Activated naive CD4-positive, alpha-beta T cell (primary cell): ENCODE measurements at places on chromosomes 5 and 9.

GRCh38 chr5:65760504-65761275 lies 38.7 kb downstream of the NLN start:
- DNase-seq = no peak

- DNase-seq = no peak
These were observed 48.9 kb downstream of the MED27 start for GRCh38 chr9:132030626-132031325.

DNA sequence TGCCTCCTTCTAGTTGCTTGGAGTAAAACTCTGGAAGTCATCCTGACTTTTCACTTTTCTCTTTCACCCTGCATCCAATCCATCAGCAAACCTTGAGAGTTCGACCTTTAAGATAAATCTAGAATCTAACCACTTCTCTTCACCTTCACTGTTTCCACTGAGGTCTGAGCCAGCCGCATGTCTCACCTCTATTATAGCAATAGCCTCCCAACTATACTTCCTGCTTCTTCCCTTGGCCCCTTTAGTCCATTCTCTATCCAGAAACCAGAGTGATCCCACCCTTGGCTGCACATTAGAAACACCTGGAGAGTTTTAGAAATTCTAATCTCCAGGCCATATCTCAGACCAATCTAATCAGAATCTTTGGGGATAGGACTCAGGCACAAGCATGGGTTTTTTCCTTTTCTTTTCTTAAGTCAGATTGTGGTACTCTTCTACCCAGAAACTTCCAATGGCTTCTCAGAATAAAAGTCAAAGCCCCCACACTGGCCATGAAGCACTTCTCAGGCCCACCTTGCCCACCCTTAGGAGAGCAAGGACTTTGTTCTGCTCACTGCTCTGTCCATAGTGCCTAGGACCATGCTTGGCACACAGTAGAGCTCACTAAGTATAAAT lies 33.1 kb downstream of the MFAP3 start:
- DNase-seq = no peak

DNA sequence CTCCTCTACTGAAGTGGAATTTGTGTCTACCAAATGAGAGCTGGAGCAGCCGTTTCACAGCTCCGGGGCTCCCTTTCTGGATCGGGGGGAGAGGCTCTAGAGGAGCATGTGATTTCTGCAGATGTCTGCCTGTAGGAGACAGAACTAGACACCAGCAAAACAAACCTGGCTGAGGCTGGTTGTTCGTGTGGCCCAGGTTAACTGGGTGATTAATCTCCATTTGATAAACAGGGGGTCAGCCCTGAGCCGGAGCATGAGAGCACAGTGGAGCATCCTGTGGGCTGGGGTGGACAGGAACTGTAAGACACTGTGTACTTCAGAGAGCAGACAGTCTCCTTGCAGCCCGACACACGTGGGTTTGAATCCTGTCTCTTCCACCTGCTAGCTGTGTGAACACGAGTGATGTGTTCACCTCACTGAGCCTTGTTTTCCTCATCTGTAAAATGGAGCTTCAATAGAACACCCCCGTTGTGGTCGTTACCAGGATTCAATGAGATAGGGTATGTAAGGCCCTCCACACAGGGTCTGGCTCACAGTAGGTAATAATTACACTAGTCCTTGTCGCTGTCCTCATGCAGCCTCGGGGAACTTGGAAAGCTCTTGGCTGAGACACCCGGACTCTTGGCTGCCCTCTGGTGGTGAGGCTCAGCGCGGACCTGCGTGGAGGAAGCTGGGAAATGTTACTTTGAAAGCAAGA lies 12.9 kb downstream of the CXCL14 start:
- peak; percentile 16 for DNase-seq

DNA sequence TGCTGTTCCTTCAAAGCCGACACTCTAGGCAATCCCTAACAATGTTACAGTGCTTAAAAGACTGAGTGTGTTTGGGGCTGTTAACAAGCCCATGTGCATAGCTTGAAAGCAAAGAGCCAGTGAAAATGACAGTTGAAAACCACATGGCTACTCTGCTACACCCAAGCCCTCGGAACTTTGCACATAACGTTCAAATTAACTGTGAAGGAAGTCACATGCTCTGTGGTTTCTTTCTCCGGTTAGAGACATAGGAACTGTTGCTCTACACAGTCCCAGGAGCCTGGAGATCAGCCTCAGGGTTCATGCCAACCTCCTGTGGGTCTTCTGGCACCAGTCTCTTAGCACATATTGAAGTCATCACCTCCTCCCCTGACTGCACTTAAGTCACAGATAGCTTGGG lies 51.1 kb downstream of the C9orf152 start:
- no peak for DNase-seq

GRCh38 chr5:43099640-43100039 lies 21.1 kb upstream of the ZNF131 start:
- no peak for DNase-seq

DNA sequence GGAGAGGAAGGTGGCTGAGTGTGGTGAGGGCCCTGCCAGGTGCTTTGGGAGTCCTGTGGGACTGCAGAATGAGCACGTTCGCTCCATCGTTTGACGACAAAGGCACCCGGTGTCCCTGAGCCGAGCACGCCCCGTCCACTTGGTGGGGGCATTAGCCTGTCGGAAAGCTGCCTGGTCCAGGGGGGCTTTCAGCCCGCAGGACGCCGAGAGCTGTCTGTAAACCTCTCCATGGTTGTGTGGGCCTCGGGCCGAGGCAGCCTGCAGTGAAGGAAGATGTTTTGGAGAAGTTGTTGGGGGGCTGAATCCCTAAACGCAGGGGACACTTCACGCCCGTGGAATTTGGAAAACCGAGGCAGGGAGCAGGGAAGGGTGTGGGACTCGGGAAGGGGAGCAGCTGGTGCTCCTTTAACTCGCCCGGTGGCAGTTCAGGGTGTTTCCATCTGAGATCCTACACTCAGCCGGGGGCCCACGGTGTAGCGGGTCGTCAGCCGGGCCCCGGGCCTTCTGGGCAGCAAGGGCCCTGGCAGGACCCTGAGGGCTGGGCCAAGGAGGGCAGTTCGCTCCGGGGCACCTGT lies 53.8 kb downstream of the MRPL36 start:
- no peak for DNase-seq

- no peak for DNase-seq
These were observed 96.2 kb downstream of the TSSK1B start for GRCh38 chr5:113338628-113339027.

DNA sequence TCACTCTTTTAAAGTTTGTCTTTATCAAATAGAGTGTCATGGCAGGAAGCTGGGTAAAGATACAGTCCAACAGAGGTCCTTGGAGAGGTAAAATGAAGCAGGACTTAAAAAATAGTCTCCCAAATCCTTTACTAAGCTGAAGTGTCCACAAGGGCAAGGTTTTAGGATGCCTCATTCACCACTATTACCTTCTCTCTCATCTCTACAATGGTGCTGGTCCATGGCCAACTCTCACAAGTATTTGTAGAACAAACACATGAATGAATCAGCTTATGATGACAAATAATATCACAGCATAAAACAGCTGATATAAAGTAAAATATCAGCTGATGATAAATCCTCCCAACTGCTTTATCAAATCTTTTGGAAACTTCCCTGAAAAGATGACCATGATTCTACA lies 162.3 kb upstream of the ZNF462 start:
- no peak for DNase-seq

- no peak for DNase-seq
These were observed 57.3 kb upstream of the RPL26L1 start for GRCh38 chr5:172901788-172902496.

- DNase-seq = no peak
These were observed 83.5 kb downstream of the SLC1A1 start for GRCh38 chr9:4573634-4574389.

DNA sequence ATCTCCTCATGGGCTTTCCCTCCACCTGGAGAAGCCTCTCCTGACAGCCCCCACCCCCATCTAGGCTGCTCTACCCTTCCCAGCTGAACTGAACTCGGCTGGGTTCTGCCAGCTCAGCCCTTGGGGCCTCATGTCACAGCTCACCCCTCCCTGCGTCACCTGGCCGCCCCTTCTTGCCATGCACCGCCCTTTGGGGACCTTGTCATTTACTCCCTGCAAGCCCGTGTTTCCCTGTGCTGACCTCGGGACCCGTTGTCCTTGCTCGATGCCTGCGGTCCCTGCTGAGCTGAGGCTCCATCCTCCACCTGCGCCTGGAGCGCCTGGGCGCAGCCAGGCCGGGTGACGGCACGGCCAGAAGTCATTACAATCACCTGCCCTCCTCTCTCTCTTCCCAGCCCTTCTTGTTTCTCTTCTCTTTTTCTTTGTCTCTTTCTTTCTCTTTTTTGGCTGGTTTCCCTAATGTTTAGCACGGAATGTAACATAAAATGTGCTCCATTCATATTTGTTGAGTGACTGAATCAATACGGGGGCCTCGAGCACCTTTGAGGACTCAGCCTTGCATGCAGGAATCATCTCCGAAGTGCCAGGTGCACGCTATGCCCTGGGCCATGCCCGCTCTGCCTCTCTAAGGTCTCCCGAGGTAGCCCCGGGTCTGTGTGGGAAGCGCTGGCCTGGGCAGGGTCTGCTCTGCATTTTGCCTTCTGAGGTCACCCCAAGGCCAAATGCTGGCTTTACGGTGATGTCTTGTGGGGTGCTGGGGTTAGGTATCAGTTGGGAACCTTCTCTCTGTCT lies 48.1 kb upstream of the COL5A1 start:
- DNase-seq = no peak

DNA sequence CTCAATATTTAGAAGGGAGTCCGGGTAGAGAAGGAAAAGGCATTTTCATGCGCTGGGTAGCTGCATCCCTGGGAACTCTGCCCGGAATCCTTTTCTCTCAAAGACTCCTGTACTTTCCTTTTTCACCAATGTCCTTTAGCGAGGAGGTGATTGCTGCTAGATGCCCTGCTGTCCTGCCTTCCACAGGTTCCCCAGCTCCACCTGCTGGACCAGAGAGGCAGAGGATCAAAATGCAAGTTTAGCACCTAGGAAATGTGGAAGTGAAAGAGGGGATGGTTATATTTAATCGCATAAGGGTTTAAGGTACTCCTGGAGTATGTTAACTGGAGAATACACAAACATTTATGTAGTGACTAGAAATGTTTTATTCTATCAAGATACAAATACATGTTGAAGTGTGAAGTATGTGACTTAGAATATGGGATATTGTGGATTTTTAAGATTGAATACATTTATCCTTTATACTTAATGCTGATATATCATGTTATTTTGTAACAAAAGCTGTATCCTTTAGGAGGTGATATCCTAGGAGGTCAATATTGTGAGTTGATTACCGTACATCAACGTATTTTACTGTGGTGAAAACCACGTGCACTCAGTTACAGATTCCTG lies 145.7 kb downstream of the ARHGAP26 start:
- no peak for DNase-seq

GRCh38 chr9:86263876-86264275 lies 4.4 kb upstream of the C9orf153 start:
- no peak for DNase-seq

DNA sequence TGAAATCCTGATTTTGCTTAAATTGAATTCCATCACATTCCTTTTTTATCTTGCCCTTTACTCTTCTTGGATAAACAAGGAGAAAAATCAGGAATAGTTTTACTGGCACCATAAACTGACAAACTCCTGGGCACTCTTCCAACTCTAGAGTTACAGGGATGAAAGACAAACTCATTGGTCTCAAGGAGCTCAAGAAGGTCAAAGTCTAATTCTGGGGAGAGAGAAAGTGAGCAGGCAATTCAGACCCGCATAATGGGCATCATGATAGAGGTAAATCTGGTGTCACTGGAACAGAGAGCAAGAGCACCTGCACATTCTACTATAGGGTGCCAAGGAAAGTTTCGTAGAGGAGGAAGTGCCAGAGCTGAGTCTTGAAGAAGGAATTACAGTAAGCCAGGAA lies 64.8 kb downstream of the GRIN3A start:
- DNase-seq = no peak

DNA sequence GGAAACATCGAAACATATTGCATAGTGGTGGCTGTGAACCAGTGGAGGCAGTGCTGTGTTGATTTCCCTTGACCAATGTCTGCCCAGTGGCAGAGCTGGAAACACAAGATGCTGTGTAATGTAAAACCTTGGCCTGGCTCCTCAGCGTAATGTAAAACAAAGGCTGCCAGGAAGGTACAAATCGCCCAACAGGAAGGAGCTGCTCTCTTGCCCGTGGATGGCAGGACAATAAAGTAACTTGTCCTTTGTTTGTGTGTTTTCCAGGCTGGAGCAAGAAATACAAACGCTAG lies 143.4 kb downstream of the PALM2AKAP2 start:
- DNase-seq = no peak

GRCh38 chr9:135392511-135392910 lies 87.1 kb upstream of the PPP1R26 start:
- DNase-seq = no peak

DNA sequence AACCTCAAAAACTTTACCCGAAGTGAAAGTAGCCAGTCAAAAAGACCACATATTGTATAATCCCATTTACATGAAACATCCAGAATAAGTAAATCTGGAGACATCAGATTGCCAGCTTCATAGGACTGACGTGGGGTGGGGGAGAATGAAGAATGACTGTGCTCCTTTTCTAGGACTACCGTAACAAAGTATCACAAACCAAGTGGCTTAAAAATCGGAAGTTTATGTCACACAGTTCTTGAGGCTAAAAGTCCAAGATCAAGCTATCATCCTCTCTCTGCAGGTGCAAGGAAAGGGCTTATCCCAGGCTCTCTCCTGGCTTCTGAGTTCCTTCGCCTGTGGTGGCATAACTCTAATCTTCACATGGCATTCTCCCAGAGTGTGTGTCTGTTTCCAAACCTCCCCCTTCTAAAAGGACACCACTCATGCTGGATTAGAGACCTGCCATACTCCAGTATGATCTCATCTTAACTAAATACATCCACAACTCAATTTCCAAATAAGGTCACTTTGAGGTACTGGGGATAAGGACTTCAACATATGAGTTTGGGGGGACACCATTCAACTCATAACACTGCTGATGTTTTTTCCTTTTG lies 25.5 kb downstream of the ADAM19 start:
- no peak for DNase-seq

- DNase-seq = no peak
These were observed 13.6 kb upstream of the CLTB start for GRCh38 chr5:176429972-176430371.

DNA sequence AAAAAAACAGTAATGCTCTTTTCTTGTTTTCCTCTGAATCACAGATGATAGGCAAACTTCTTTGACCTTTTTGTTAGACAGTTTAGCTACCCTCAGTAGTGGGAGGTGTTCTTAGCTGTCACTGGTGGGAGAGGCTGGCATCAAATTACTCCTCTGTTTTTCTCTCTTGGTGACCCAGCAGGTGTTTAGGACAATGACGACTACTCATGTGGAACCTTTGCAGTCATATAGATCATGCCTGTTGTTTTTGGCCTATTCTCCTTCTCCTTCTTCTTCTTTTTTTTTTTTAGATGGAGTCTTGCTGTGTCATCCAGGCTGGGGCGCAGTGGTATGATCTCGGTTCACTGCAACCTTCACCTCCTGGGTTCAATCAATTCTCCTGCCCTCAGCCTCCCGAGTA lies 15.4 kb upstream of the NPR2 start:
- DNase-seq = no peak

DNA sequence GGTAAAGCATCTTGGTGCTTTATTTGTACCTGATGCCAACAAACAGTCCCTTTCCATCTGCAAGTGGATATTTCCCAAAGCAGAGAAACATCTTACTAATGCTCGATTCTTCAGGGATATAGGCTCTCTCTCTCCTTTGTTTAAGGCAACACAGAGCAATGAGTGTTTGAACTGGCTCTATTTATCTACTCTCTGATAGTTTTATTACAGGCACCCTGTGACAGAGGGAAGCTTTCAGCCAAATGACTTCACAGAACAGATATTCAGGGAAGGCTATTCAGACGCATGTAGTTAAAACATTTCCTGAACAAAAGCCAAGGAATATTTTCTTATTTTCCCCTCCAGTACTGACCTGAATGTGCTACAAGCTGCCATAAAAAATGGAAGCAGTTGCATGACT lies 141.8 kb downstream of the YIPF5 start:
- no peak for DNase-seq
